ENCODE measurements at places on chromosomes 1 and 21.

GRCh38 chr1:35595684-35596083, 22.6 kb downstream of the TFAP2E start:
- no peak for DNase-seq
- H3K36me3 ChIP-seq: peaks cover 47% of the 10 kb centered on the region
- no peak overlapping the region for H3K27ac ChIP-seq
- H3K27me3 ChIP-seq: no peaks in the 10 kb centered on the region

GRCh38 chr1:234543442-234544086, 64.6 kb upstream of the TARBP1 start:
- H3K27me3 ChIP-seq: no peaks in the 10 kb centered on the region
- H3K36me3 ChIP-seq: no peaks in the 10 kb centered on the region
- H3K4me3 ChIP-seq: no peak overlapping the region
- no peak overlapping the region for H3K27ac ChIP-seq
- H3K4me1 ChIP-seq: peaks cover 24% of the 10 kb centered on the region

GRCh38 chr21:43938751-43939442, 73.2 kb upstream of the TRAPPC10 start:
- H3K27ac ChIP-seq: no peak overlapping the region
- H3K4me3 ChIP-seq: no peak overlapping the region
- DNase-seq: no peak
- H3K4me1 ChIP-seq: no peaks in the 10 kb centered on the region
- H3K27me3 ChIP-seq: no peaks in the 10 kb centered on the region

GRCh38 chr1:18352636-18353265, 128.0 kb upstream of the KLHDC7A start:
- H3K4me1 ChIP-seq: 0 out of 2 replicates have a peak, but pooled peaks cover 6% of the 10 kb centered on the region
- no peak overlapping the region for H3K27ac ChIP-seq
- no peak for DNase-seq
- no peak overlapping the region for H3K4me3 ChIP-seq
- H3K36me3 ChIP-seq: no peaks in the 10 kb centered on the region

Measured in SJCRH30 (cell line).